T-helper 2 cell (primary cell): ENCODE measurements at places on chromosomes 1 and 21.

- no peak for DNase-seq
These were observed 11.9 kb upstream of the RIPPLY3 start for GRCh38 chr21:36994501-36995158.

- DNase-seq = no peak
These were observed 48.9 kb downstream of the UBIAD1 start for GRCh38 chr1:11321656-11322491.

DNA sequence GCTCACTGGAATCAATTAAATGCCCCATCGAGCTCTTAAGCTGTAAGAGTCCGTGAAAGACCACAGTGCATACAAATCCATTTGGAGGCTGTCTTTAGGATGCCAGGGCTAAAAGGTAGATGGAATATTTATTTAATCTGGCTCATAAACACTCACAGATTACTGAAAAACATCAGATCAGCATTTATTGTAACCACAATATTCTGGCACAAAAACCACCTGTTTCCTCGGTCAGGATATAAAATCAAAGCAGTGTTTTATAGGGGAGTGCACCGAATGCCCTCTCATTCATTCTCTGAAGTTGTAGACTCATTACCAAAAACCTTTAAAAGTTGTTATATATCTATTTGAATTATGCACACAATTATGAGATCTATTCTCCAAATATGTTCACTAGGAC lies 500.9 kb downstream of the NEGR1 start:
- DNase-seq = no peak

DNA sequence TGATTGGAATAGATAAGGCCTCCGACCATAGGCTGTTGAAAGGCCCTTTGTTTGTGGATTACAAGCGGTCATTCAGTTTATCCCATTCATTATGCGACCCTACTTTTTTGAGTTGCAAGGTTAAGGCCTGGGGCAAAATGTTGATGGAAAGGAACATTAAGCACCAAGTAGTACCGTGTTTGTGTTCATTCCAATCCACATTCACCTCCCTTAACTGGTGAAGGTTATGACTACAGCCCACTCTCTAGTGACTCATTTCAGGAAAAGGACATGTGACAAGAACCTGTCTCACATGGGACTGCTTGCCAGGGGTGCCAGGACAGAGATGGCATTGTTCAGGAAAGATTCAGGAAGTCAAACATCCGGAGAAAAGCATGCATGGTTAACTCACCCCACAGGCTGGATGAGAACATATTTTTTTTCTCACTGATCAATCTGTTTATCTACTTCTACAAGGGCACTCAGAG lies 81.6 kb downstream of the CD58 start:
- no peak for DNase-seq

GRCh38 chr1:151723726-151724370 lies 2.5 kb downstream of the RIIAD1 start:
- no peak for DNase-seq

DNA sequence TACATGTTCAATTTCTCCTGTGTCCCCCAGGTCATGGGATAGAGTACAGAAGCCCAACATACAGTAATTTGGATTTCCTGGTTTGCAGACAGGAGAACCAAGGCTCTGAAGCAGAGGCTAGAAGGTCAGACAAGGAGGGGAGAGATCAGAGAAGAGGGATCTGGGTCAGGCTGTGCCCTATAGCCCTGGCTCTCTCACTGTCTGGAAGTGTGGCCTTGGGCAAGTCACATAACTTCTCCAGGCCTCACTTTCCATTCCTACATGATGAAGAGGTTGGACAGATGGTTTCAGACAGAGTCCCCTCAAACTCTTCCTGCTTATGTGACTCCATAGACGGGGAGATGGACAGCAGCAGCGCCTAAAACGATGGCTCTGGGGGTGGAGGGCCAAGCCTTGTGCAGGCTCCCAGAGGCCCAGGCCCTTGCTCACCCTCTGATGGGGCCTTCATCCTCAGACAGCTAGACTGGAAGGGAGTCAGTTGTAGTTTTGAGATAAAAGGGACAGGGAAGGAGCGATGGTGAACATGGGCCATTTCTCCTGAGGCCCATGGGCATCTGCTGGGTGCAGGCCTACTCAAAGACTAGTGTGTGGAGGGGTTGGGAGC lies 2.9 kb downstream of the TRIM62 start:
- DNase-seq = no peak

DNA sequence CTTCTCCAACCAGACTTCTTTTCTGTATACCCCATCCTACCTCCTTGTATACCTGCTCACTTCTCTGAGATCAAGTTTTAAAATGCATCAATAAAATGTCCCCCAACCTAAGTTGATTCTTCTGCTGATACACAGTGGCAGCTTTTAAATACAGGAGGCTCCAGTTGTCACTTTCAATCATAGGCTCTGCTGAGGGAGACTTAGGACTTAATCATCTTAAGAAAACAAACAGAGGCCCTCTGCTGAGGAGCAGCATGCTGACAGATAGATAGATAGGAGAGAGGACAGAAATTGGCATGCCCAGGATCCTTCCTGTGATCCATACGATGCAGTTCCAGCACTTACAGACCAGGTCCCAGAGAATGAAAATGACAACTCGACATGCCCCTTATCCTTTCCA lies 311.0 kb upstream of the PROX1 start:
- no peak for DNase-seq

DNA sequence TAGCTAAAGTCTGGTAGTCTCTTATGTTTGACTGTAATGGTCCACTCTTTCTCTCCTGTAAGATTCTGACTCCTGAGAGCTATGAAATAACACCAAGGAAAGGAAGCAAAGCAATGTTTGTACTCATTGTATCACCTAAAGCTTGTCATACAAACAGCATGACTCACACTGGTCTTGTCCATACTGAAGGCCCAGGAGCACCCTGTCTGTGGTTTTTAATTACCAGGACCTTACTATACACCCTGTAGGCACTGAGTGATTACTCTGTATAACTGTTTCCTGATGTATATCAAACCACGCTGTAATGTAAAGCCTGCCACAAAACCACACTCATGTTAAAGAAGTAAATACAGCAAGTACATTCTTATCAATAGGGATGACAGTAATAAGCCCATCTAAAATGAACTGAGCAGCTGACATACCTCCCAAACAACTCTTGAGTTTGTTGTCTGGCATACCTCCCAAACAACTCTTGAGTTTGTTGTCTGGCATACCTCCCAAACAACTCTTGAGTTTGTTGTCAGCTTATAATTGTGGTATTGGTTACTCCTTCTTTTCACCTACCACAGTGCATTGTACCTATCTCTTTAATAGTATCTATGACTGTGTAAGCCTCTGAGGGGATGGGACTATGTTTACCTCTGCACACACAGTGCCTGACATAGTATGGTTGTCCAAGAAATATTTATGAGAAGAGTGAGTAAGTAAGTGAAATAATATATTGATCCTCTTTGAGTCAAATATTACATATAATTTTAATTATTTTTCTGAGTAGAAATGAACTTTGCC lies 11.6 kb upstream of the TNFSF18 start:
- no peak for DNase-seq

GRCh38 chr1:225481738-225482137 lies 53.9 kb upstream of the LBR start:
- no peak for DNase-seq

DNA sequence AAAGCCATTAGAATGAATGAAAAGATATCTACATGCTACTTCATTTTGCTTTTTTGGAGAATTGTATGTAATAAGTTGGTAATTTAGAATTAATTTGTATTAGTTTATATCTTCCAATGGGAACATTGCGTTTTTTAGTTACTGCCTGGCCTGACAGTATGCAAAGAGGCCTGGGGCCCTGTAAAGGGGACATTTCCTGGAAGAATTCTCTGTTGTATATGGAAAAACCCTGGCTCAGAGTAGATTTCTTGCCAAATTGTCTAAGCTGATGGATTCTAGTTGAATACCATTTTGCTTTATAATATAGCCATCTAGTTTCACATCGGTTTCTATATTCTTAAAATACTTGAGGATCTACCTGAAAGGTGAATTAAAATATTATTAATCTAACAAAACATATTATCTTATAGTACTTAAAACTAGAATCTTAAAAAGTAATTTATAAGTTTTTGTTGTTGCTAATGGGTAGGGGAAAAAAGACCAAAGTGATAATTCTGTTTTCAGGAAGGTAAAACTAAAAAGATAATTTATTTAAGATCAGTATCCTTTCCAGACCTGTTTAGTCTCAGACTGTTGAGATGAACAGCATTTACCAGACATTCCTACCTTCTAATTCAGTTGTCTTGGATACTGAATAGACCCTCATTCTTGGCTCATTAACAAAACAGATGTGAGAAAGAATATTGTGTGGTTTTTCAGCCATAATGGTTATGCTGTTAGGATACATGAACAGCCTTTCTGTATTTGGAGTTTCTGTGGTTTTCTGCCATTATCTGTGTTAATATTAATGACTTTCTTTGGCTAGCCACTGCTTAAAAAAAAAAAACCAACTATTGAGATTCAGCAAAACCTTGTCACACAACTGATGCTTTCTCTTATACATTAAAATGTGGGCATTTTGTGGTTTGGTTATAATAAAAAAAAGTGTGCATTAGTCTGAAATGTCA lies 4.8 kb downstream of the AGO3 start:
- no peak for DNase-seq

- DNase-seq = no peak
These were observed 7.1 kb upstream of the ACTA1 start for GRCh38 chr1:229440851-229441537.
